ENCODE measurements at places on chromosomes 11 and 22.

DNA sequence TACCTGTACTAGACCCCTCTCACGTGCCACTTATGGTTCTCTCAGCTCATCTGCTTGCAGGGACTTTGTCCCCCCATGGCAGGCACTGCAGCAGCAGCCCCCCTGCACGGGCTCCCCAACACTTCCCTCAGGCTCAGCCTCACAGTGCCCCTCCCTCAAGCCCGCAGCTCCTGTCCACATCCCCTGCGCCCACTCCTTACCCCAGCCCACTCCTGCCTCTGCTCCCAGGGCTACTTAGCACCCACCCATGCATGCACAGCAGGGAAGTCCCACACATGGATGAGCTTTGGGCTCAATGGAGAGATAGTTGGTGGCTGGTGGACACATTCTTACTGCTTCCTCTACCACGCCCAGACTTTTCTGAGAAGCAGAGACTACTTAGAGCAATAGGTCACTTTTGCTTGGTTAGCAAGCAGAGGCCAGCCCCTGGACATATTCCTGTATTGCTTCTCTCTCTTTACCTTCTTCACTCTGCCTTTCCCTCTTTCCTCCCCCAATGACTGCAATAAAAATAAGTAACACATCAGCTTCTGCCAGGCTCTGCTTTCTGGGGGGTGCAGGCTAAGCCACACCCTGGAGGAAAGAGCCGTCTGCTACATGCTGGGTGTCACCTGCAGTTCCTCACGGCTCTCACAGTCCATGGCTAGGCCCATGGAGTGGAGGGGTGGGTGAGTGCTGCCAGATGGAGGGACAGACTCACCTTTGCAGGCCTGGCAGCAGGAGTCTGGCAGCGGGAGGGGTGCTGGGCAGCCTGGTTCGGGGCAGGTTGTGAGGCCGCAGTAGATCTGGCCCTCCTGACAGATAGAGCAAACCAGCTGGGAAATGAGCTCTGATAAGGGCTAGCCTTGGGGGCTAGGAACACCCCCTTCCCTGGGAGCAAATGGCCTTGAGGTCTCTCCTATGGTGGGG, 23.4 kb downstream of the CHRDL2 start:
- DNase-seq = no peak

DNA sequence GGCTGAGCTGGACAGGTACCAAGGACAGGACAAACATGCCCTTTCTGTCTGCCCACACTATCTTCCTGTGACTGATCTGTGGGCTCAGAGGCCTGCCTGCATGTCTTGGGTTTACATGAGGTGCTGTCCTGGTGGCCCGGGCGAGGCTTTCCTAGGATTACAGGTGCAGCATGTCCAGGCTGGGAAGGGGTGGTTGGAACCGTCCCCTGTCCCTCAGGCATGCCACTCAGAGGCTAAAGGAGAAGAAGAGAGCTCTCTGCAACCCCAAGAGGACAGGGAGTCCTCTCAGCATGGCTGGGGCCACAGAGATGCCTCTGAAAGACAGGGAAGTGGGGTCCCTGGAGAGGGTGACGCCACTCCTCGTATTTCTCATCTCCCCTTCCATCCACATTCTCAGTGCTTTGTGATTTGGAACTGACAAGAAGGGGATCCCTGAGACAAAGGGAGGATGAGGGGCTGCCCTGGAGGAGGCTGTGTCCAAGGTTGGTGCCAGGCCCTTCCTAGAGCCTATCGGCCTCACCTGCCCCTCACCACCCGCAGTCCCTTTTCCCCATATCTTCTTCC, 64.6 kb upstream of the LMO1 start:
- no peak for DNase-seq

- DNase-seq = no peak
Measured at GRCh38 chr11:122207921-122208764, 92.1 kb upstream of the BLID start.

DNA sequence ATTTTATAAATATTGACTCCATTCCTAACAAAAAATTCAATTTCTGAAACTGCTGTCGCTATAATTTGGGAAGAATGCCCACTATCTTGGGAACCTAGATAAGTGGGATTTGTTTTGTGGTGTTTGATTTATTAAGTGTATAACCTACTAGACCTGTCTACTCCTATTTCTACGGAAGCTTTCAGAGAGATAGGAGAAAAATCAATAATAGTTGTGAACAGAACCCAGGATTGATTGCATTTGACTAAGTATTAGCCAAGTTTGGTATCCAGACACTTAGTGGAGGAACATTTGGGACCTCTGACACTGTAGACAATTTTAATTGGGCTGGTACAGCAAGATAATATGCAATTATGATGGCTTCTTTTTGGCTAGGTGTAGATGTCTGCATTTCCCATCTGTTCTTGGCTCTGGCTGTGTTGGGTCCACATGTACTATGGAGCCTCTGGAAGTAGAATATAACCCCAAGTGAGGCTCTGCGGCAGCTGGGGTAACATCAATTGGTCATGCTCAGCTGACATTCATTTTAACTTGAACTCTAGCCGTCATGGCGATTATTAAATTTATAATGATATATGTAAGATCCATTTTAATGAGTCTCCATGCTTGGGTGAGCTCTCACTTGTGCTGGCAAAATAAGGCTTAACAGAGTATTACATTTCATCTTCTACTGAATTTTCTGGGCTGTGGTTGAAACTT, 111.5 kb upstream of the E2F8 start:
- DNase-seq = no peak

- no peak for DNase-seq
Measured at GRCh38 chr11:10909141-10909883, 51.5 kb upstream of the ZBED5 start.

DNA sequence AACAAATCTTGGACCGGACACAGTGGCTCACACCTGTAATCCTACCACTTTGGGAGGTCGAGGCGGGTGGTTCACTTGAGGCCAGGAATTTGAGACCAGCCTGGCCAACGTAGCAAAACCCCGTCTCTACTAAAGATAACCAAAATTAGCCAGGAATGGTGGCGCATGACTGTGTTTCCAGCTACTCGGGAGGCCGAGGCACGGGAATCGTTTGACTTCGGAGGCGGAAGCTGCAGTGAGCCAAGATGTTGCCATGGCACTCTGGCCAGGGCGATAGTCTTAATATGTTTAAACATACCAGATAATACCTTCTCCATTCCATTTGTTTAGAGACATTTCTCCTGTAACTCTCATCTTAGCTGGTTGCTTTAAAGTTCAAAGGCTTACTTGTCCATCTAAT, 218.6 kb downstream of the ARHGAP42 start:
- DNase-seq = no peak

DNA sequence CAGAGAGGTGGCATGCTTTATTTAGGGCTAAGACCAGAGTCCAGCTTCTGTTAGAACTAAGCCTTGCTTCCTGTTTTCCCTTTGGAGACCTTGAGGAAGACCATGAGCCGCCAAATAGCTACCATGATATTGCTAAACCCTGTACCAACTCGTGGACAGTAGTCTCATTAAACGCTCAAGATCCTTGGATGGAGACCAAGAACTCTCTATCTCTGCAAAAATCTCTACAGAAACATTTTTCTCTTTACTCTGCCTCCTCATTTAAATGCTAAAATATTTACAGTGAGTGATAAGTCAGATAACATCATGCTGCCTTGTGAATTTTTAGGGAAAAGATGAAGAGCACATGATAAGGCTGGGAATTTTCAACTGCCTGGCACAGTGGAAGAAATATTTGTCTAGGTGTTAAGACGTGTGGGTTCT, 197.8 kb downstream of the MAML2 start:
- no peak for DNase-seq

GRCh38 chr11:33775832-33776470, 1.6 kb upstream of the FBXO3 start:
- no peak for DNase-seq

- no peak for DNase-seq
Measured at GRCh38 chr11:65574811-65575567, 864 bp upstream of the EHBP1L1 start.

GRCh38 chr22:27510024-27510423, 291.5 kb downstream of the MN1 start:
- DNase-seq = no peak

GRCh38 chr22:19289475-19290161, 1.9 kb downstream of the CLTCL1 start:
- no peak for DNase-seq

DNA sequence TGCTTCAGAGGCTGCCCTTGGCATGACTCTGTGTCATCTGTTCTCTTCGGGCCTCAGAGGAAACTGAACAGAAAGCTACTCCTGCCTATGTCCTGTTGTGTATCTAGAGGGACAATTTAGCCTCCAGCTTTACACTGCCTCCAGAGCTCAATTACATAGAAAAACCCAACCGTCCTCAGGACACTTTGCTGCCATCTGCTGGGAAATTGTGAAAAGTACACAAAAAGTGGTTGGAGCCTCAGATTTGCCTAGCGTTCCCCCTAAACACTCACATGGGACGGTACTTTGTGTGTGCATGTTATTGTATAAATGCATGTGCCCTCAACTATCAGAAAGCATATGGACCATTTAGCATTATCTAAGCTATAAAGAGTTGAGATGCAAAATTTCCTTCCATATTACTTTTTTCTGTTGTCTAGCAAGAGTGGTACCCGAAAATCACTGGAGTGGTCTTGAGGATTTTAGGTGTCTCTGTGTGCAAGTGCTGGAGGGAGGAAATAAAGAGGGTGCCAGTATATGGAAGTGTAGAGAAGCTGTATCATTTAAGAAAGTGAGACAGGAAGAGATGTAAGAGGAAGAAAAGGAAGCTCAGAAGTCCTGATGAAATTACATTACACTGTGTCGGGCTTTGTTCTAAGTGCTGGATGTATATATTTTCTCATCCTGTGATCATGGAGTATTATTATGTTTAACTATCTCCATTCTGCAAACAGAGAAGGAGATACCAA, 8.7 kb upstream of the MS4A4E start:
- DNase-seq = no peak

- no peak for DNase-seq
Measured at GRCh38 chr22:36021606-36022153, 6.9 kb downstream of the RBFOX2 start.

GRCh38 chr11:72720047-72720446, 32.2 kb downstream of the ARAP1 start:
- DNase-seq = no peak

GRCh38 chr11:84103096-84103495, 816.9 kb upstream of the CCDC90B start:
- DNase-seq = no peak

- DNase-seq = no peak
Measured at GRCh38 chr11:121810291-121810690, 305.7 kb downstream of the BLID start.

DNA sequence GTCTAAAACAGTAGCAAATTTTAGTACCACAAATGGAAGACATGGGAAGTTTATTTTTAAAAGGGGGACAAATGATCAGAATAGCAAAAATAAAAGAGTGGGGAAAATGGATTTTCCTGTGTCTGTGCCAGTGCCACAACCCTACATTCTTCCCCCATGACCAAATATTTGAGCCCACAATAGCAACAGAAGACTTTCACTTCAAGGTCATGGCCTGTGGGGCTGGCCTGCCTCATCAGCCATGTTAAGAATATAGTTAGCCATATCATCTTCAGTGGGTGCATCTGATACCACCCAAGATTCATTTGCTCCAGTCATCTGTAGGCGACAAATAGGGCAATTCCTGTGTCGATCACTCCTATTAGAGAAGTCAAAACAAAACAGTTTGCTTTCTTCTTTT, 26.3 kb downstream of the RNF141 start:
- no peak for DNase-seq

DNA sequence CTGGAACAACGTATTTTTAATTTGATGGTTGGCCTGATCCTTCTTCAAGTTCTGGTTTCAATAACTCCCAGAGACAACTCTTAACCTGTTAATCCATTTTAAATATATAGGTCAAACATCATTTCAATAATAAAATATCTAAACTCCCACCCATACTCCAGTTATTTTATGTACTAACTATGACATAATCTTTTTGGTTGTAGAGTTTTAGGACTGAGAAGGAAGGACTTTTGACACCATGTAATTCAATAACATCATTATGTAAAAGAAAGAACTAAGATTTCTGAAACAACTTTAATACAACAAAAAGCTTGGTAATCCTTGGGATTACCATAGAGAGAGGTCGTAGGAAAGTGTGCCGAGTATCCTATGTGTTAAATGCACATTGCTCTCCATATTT, 31.5 kb downstream of the VSIG10L2 start:
- no peak for DNase-seq

- DNase-seq = no peak
Measured at GRCh38 chr11:10492084-10492483, 37.0 kb downstream of the AMPD3 start.

DNA sequence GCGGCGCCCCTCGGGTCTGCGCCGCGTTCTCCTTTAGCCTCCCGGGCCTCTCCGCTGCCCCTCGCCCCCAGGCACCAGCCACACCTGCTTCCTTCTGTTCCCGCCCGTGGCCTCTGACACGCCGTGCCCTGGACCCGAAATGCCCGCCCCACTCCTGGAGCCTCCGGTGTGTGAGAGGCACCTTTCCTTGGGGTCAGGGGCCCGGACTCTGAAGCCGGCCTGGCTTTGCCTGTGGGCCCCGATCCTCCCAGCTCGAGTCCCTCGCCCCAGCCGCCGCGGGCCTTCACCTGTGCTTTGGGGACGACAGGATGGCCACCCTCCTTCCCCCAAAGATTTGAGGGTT, 661 bp upstream of the CDPF1 start:
- no peak for DNase-seq

GRCh38 chr11:99098258-99098657, 77.5 kb downstream of the CNTN5 start:
- no peak for DNase-seq

DNA sequence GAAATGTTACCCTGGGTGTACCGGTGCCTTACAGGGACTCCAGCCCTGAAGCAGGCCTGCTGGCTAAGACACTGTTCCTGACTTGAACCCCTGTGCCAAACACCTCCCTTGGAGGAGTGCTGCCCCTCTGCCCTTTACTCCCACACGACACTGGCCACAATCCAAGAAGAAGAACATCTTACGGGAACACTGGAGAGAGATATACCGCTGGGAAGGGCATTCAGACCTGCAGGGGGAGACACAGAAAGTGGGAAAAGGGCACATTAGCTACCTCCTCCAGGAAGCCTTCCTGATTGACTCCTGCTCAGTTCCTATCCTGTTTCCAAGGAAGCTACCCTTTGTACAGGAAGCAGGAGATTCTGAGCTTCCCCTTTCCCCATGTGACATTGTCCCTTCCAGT, 18.7 kb downstream of the TMPRSS13 start:
- DNase-seq = no peak

- DNase-seq = no peak
Measured at GRCh38 chr22:33572086-33572485, 348.2 kb downstream of the LARGE1 start.

GRCh38 chr22:47627556-47628253, 865.3 kb downstream of the TBC1D22A start:
- DNase-seq = no peak

DNA sequence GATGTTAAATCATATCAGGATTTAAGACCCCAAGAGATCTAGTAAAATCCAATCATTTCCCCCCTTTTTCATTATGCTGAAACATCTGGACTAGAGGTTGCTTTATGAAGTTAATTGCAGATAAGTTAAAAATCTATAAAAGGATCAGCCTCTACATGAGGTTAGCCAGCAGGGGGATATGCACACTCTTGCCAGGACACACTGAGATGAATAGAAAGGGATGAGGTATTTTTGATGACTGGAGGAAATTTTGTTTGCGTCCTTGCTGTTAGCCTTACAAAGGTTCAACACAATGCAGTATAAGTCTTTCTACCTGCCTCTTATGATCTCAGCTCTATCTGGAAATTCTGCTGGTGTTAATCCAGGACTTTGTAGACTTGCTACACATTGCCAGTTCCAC, 1034.3 kb downstream of the LRRC4C start:
- DNase-seq = no peak

All from NCI-H2107 (cell line).